ENCODE measurements at places on chromosomes 11 and 22. TPM values are rescaled to one million over a fixed set of nuclear protein-coding genes. Genes with fewer than 3 reads are reported as not detected.

MAP6 gene
- polyA plus RNA-seq: not detected

CRYBB1 gene
- polyA plus RNA-seq: not detected

- DNase-seq: no peak
- H3K4me1 ChIP-seq: no peaks in the 10 kb centered on the region
- no peaks in the 10 kb centered on the region for H3K27me3 ChIP-seq
- H3K4me3 ChIP-seq: no peak overlapping the region
- H3K27ac ChIP-seq: no peak overlapping the region
These were observed 234.2 kb downstream of the BLID start for GRCh38 chr11:121881806-121882205.

DNA sequence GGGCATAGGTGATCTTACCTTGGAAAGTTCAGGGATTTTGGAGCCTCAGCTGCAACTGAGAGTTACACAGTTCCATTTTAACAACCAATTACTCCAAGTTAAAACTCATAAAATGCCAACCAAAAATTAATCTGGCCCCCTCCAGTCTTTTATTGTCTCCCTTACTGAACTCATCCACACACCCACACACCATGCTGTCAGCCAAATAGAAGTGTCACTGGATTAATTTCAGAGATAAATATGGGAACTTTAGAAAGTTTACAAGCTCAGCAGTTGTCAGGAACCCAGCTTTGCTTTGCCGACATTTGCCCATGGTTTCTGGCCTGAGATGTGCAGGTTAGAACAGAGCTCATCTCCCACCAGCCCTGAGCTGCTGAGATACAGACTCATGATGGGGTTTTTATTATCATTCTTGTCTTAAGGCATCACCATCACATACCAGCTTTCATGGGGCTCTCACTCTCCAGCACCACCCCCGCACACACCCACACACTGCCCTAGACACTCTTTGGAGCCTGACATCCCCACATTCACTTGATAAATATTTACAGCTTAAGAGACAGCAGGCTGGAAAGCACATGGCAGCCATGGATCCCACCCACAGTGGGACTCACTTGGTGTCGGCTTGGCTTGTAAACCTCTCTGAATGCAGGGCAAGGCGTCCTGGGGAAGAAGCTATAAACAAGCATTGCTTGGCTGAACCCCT is 23.7 kb upstream of the CTR9 start:
- no peak overlapping the region for H3K27ac ChIP-seq
- no peak for DNase-seq
- no peaks in the 10 kb centered on the region for H3K36me3 ChIP-seq
- H3K4me1 ChIP-seq: peaks cover 6% of the 10 kb centered on the region
- H3K27me3 ChIP-seq: no peaks in the 10 kb centered on the region
